B cell (primary cell): ENCODE measurements at places on chromosomes 7 and 10. TPM values are rescaled to one million over a fixed set of nuclear protein-coding genes. Genes with fewer than 3 reads are reported as not detected.

Gene TMEM236
- 0.03 and 0.09 TPM in 2 replicates for polyA plus RNA-seq

Gene SEMA4G
- polyA plus RNA-seq: 0.75 and 0.84 TPM in 2 replicates

Gene TLL2
- 0.13 and 0.26 TPM in 2 replicates for polyA plus RNA-seq

Gene SCD
- 0.89 and 2.6 TPM in 2 replicates for polyA plus RNA-seq

Gene IKZF1
- 199 and 229 TPM in 2 replicates for polyA plus RNA-seq

Gene CLEC5A
- polyA plus RNA-seq: 0.03 and 0.06 TPM in 2 replicates

Gene MYO3A
- 0.27 and 0.43 TPM in 2 replicates for polyA plus RNA-seq

Gene NEURL1
- 0.57 and 0.74 TPM in 2 replicates for polyA plus RNA-seq

Gene ANKIB1
- 16.5 and 17.7 TPM in 2 replicates for polyA plus RNA-seq

Gene ZFAND2A
- polyA plus RNA-seq: 113 and 190 TPM in 2 replicates

Gene KLLN
- 0.19 and 0.45 TPM in 2 replicates for polyA plus RNA-seq

Gene NANOS1
- polyA plus RNA-seq: 0.03 and 0.16 TPM in 2 replicates

Gene PSMA2
- 26.3 and 49.4 TPM in 2 replicates for polyA plus RNA-seq

Gene FAM20C
- polyA plus RNA-seq: 0.39 and 0.81 TPM in 2 replicates

Gene VGF
- polyA plus RNA-seq: 0.10 TPM in 2 replicates

Gene CYP2C18
- polyA plus RNA-seq: not detected in 2 replicates

Gene RBP3
- polyA plus RNA-seq: not detected in 2 replicates

Gene MTPN
- 60.5 and 107 TPM in 2 replicates for polyA plus RNA-seq

Gene ZNF138
- 10.1 and 10.7 TPM in 2 replicates for polyA plus RNA-seq

Gene SLC35B4
- 6.0 and 8.0 TPM in 2 replicates for polyA plus RNA-seq

Gene HSPA14
- polyA plus RNA-seq: 10.8 and 19.4 TPM in 2 replicates
